ENCODE measurements at places on chromosomes 4 and X. TPM values are rescaled to one million over a fixed set of nuclear protein-coding genes. Genes with fewer than 3 reads are reported as not detected.

Gene NPY5R
- polyA plus RNA-seq, result 5.6 TPM

Gene SMIM10
- polyA plus RNA-seq, result 8.2 TPM

Gene CRMP1
- 65.6 TPM for polyA plus RNA-seq

Gene GNRHR
- 1.1 TPM for polyA plus RNA-seq

Gene EPHA5
- polyA plus RNA-seq, result 0.70 TPM

Gene TFE3
- polyA plus RNA-seq, result 37.1 TPM

Gene NUDT6
- polyA plus RNA-seq, result 19.0 TPM

- no peak for DNase-seq
These were observed 53.1 kb downstream of the TMEM156 start for GRCh38 chr4:38979081-38979480.

GRCh38 chr4:7399440-7400234 is 35.1 kb downstream of the PSAPL1 start:
- DNase-seq, result no peak

DNA sequence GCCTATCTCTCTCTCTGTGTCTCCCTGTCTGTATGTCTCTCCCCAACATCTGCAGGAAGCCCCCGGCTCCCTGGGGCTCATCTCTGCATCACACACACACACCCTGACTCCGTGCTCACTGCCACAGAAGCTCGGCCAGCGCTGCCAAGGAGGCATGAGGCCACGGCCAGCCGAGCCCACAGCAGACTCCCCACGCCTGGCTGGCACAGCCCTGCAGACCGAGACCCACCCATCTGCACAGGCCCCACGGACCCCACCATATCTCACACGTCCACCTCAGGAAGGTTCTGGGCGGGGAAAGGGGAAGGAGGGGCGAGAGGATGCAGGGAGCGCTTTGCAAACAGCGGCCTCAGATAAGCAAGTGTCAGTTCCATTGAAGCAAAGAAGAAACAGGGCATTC is 28.5 kb upstream of the SLC25A6 start:
- no peak for DNase-seq

GRCh38 chr4:138736362-138736761 is 279.2 kb upstream of the NOCT start:
- DNase-seq, result no peak

DNA sequence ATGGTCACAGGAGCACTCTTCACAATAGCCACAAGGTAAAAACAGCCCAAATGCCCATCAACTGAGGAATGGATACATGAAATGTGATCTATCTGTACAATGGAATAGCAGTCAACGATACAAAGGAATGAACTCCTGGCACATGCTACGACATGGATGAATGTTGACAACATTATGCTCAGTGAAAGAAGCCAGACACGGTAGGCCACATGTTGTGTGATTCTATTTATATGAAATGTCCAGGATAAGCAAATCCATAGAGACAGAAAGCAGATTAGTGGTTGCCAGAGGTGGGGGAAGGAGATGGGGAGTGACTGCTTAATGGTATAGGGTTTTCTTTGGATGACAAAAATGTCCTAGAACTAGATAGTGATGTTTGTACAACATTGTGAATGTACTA is 58.7 kb upstream of the GPM6B start:
- no peak for DNase-seq

- DNase-seq, result no peak
These were observed 2.0 kb downstream of the ADAMTS3 start for GRCh38 chr4:72567036-72567435.

DNA sequence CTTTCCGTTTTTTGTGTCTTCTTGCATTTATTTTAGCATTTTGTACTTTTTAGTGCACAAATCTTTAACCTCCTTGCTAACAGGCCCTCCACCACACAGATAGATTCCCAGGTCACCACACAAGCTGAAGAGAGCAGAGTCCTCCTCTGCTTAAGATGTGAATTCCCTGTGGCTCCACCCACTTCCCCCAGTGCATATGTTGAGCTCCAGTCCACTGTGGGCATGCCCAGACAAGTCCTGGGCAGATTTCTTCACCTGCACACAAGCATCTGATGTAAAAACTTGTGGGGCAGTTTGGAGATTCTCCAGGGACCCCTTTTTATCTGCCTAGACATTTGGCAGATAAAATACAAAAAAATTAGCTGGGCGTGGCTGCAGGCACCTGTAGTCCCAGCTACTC is 19.8 kb upstream of the PASD1 start:
- no peak for DNase-seq

DNA sequence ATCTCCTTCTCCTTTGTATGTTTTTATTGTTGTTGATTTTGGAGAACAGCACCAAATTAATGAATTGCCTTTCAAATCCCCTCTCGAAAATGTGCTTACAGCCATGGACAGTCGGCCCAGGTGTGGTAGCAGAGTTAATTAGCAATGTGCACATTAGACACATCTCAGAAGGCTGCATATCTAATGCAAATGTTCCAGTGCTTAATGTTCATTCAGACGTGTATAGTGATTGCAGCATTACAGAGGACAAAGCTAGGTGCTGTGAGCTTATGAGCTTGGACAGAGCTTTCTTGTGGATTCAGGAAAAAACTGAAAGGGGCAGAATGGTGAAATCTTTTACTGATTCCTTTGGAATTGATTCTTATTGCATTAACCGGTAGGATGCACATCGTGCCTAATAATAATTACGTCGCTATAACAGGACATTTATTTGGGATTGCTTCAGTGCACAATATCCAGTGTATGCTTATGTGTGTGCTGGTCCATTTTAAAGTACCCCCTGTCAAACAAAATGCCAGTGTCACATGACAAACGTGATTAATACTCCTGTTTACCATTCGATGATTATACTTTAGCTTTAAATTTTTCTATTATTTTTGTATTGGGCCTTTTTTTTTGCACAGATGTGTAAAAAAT is 552.9 kb upstream of the EPHA5 start:
- DNase-seq, result no peak

DNA sequence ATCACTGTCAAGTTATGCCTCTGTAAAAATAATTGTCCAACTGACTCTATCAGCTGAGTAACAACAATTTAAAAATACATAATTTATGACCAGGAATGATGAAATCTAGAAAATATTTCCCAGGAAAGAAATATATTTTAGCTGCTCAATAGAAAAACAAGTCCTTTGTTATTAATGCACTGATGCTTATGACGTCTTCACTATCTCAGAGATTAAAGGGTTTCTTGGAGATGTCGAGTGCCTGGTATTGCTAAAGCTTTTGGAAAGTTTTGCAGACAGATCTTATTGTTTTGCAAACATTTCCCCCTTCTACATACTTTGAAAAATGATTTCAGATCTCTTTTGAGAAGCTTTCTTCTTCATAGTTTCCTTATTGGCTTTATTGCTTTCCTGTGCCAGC is 154.6 kb upstream of the RPS6KA3 start:
- no peak for DNase-seq

- no peak for DNase-seq
These were observed 69.4 kb downstream of the EVC2 start for GRCh38 chr4:5638976-5639375.

DNA sequence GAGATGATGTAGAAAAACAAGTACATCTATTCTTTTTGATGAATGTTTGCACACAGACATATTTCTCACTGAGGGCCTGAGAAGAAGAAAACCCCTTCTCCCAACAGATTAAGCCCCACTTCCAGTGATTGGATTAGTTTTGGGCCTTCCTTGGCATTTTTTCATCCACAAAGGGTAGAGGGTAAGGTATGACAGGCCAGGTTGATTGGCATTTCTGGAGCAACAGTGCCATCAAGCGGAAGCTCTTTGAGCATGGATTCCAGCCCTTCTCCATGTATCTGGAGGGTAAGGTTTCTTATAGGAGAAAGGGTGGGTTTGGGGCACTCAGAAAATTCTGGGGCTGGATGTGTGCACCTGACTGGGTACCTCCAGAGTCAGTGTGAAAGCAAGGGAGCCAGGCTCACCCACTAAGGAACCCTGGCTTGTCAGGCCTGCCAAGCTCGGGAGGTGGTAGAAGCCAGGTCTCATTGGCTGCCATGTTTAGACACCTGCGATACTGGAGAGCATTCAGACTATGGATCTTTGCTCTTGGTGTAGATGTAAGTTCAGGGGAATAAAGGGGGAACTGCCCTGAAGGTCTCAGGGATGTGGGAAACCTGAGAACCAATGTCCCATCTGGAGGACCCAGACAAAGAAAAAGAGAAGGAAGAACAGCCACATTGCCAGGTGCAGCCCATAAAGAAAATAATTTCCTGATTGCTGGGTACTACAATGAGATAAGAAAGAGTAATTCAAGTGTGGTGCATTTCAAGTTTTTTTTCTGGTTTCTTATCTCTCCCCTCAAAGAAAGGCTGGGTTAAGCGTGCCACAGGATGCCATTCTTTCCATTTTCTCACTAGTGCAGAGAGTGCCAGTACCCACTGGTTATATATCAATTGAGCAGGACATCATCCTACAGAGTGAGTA is 222.3 kb upstream of the AGTR2 start:
- no peak for DNase-seq

GRCh38 chr4:158915683-158916241 is 146.9 kb downstream of the FNIP2 start:
- DNase-seq, result no peak

- DNase-seq, result no peak
These were observed 34.3 kb downstream of the NLGN3 start for GRCh38 chrX:71178908-71179307.

GRCh38 chr4:177879851-177880250 is 437.6 kb upstream of the AGA start:
- DNase-seq, result no peak

DNA sequence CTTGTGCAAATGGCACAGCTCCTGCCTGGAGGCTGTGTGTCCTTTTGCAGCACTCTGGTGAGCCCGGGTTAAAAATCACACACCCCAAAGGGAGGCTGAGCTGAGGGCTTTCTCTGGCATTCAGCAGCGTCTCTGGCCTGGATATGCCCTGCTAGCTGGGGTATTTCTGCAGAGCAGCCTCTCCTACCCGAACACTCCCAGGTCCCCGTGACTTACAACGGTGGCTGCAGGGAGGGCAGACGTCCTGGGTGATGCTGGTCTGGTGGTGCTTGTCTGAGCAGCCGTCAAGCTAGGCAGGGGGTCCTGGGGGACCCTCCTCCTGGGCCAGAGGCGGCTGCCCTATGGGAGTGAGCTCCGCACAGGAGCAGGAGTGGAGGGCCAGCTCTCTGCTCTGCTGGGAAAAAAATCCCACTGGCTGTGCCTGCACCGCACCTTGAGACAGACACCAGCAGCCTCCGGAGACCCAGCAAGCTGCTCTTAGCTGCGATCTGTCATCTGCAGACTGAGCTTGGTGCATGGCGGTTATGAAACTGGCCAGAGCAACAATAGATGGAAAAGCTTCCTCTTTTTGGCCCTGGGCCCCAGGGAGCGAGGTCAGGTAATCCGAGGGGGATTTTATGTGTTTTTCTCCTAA is 41.3 kb upstream of the ASMTL start:
- DNase-seq, result no peak

- no peak for DNase-seq
These were observed 327.9 kb downstream of the MAPK10 start for GRCh38 chr4:86031927-86032326.

GRCh38 chrX:77668391-77669237 is 117.4 kb downstream of the ATRX start:
- DNase-seq, result no peak

DNA sequence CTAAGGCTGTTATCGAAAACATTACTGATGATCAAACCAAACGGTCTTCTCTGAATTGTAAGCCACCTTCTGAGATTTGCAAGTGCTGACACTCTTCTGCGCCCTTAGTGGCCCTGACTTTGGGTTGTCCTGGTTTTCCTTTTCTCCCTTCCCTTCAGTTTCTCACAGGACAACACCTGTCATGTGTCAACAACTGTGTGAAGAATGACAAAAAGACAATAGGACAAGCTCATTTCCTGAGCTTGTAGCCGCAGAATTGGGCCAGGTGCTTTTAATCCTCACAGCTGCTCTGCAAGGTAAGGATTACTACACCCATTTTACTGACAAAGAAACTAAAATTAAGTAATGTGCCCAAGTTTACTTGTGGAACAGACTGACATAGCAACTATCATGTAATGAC is 44.9 kb upstream of the TXK start:
- no peak for DNase-seq

- no peak for DNase-seq
These were observed 54.3 kb upstream of the MAGEB2 start for GRCh38 chrX:30161043-30161442.

DNA sequence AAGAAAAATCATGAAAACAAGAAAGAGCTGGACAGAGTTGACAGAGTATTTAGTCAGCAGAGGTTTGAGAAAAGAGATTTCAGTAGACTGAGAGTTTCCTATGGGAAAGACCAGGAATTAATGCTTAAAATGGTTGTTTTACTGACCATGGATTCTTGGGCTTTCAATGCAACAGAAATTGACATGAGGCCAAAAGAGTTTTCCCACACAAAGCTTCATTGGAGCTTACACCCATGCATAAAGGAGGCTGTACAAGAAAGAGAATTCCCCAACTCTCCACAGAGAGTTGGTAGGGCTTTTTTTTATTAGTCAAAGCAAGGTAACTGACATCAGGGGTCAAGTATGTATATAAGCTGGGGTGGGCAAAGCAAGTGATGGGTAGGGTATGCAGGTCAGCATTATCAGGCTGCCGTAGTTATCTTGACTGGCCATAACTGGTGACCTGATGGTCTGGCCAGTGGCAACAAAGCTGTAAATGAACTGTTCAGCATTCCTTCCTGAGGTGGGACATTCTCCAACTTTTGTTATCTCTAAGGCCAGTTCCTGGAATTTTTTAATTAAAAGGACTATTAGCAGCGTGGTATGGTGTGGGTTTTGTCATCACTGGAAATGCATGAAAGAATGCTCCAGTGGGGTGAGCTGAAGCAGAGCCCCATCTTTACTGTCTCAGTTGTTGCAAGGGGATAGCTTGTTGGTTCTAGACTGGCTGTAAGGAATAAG is 117.0 kb downstream of the ADAM29 start:
- DNase-seq, result no peak

GRCh38 chr4:5773271-5773555 is 62.2 kb downstream of the EVC start:
- DNase-seq, result no peak

DNA sequence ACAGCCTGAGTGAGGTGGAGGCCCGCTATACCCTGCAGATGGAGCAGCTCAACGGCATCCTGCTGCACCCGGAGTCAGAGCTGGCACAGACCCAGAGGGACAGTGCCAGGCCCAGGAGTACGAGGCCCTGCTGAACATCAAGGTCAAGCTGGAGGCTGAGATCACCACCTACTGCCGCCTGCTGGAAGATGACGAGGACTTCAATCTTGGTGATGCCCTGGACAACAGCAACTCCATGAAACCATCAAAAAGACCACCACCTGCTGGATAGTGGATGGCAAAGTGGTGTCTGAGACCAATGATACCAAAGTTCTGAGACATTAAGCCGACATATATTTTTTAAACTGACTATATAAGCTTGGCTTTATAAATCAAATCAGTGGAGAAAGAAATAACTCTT is 73.3 kb upstream of the HHIP start:
- DNase-seq, result no peak

GRCh38 chrX:39619182-39620009 is 478.4 kb downstream of the BCOR start:
- DNase-seq, result no peak

DNA sequence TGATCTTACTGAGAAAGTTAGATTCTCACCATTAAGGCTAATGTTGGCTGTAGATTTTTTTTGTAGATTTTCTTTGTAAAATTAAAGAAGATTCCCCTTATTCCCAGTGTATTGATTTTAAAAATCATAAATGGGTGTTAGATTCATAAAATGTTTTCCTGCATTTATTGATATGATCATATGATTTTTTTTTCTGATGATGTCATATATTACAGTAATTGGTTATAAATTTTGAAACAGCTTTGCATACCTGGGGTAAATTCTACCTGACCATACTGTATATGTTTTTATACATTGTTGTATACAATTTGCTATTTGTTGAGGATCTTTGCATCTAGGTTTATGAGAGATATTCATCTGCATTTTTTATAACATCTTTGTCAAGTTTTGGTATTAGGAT is 880.3 kb upstream of the GRIA3 start:
- no peak for DNase-seq
